ENCODE measurements at places on chromosomes 2 and 18. TPM values are rescaled to one million over a fixed set of nuclear protein-coding genes. Genes with fewer than 3 reads are reported as not detected.
A peak's percentile ranks its signal among the peaks of the same experiment; 100 is the strongest.

DNA sequence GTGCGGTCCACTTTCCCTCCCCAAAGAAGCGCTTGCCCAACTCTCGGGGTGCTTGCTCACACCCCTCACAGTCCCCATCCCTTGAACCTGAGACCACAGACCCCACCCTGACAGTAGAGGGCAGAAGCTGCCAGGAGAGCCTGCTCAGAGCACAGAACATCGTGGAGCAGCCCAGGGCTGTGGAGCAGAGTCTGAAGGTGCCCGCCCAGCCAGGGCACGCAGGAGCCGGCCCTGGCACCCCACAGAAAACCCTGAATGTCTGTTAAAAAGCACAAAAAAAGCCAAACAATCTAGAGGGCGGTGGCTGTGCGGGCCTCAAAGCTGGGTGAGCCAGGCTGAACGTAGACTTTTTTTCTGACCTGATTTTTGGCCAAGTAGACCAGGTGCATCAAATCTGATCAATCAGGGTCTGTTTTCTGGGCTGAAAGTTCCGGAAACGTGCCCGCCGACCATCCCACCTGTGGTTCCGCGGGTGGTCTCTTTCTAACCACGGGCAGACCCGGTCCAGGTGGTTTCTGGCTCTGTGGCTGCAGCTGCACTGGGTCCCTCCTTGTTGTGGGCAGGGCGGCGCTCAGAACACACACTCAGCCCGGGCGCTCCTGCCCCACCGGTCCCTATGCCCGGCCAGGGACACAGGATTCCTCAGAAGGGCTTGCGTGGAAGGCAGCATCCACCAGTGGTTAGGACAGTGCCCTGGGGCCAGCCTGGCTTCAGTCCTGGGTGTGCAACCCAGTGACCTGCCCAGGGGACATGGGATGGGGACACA is 66.3 kb downstream of the SLC66A2 start:
- DNase-seq, result no peak

DNA sequence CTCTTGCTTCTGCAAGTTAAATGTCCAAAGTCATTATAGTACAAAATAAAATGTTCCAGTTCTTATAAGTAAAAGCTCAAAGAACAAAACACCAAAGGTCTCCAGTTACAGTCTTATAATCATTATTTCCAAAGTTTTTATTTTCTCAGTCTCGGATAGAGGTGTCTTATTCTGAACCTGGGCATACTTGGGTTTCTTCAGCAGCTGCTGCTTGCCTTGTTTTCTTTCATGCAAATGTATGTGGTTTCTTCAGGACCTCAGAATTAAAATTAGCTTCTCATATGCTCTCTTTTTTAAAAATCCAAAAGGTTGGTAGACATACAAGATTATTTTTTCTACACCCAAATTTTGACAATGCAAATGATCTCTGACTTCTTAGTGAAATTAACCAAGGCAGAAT is 383.0 kb downstream of the METTL4 start:
- no peak for DNase-seq

- DNase-seq, result peak; percentile 15
These were observed 248.5 kb downstream of the HAUS1 start for GRCh38 chr18:46352520-46353250.

DNA sequence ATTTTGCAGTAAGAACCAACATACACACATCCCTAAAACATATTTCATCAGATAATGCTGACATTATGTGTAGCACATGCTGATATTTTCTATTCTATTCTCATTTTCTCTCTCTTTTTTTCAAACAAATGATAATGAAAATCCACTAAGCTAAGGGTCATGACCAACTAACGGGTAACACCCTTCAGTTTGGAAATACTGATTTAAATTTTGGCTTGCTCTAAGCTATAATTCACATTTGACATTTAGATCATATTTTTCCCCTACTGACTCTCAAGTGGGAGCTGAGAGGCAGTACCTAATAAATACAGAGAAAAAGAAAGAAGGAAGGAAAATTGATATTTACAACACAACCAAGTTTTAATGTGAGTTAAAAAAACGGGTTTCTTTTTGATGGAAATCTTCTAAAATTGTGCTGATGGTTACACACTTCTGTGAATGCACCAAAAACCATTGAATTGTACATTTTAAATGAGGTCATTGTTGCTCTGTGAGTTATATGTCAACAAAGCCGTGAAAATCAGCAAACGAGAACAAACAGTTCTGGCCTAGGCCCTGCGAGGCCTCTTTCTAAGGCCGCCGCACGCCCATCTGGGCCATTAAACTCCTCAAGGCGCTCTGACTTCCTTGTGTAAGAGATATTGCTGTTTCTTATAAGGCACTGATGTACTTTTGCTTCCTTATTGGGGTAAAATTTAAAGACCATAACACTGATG is 124.2 kb downstream of the GALR1 start:
- DNase-seq, result no peak

POTEI gene
- total RNA-seq, result not detected

Data from bronchial epithelial cell (primary cell).